Right renal pelvis (tissue), 4 donors: ENCODE measurements at places on chromosomes 7 and 10. TPM values are rescaled to one million over a fixed set of nuclear protein-coding genes. Genes with fewer than 3 reads are reported as not detected.

FANK1 gene
- polyA plus RNA-seq: 7.1 TPM

TAS2R3 gene
- 0.91 TPM for polyA plus RNA-seq

EPO gene
- polyA plus RNA-seq: 0.16 TPM

TRIM73 gene
- polyA plus RNA-seq: 3.8 TPM

PMPCB gene
- polyA plus RNA-seq: 113 TPM

ABCB1 gene
- polyA plus RNA-seq: 19.3 TPM

MGAM2 gene
- 0.56 TPM for polyA plus RNA-seq

DNTT gene
- 0.20 TPM for polyA plus RNA-seq

RAPGEF5 gene
- 34.4 TPM for polyA plus RNA-seq

MYPN gene
- polyA plus RNA-seq: not detected

ZNF32 gene
- polyA plus RNA-seq: 68.7 TPM

LIPJ gene
- 0.06 TPM for polyA plus RNA-seq

SPDYE8 gene
- polyA plus RNA-seq: 0.29 TPM
